ENCODE measurements at places on chromosomes 3 and 15.
A peak's percentile ranks its signal among the peaks of the same experiment; 100 is the strongest.

- no peak for DNase-seq
Measured at GRCh38 chr15:94509259-94509658, 277.9 kb downstream of the MCTP2 start.

- no peak for DNase-seq
Measured at GRCh38 chr15:57692709-57693108, 13.8 kb upstream of the POLR2M start.

DNA sequence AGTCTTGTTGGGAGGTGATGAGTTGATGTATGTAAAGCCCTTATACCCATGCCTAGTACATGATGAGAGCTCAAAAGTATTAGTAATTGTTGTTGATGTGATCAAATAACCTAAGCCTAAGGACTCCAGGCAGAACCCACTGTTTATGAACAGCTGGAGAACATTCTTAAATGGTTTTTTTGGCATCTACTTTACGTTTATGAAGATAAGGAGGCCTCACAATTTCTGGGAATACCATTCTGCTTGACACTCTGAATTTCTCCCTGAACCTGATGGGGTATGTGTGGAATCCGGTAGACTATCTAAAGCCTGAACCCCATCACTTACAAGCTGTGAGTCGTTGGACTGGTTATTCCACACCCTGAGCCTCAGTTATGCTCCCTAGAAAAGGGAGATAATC lies 244.6 kb upstream of the WNT5A start:
- no peak for DNase-seq

DNA sequence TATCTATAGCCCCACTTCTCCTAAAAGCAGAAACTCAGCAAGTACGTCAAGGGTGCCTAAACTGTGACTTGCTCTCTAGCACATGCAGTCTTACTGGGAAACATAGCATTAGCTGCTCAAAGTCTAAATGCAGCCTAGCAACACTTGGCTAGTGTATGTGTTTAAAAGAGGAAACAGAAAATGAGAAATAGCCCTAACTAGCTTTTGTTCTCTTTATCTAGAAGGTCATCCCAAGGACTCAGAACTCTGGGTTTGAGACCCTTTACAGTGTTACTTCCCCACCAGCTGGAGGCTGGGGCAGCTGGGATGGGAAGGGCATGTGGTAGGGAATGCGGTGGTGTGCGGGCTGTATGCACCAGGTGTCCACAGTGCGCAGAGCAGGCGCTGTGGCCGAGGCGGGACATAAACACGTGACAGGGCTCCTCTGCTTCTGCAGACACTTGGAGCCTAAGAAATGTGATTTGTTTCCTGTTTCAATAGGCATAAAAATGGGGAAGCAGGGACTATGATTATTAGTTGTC lies 13.3 kb downstream of the ETV5 start:
- no peak for DNase-seq

- no peak for DNase-seq
Measured at GRCh38 chr15:83108266-83109219, 1.1 kb downstream of the TM6SF1 start.

DNA sequence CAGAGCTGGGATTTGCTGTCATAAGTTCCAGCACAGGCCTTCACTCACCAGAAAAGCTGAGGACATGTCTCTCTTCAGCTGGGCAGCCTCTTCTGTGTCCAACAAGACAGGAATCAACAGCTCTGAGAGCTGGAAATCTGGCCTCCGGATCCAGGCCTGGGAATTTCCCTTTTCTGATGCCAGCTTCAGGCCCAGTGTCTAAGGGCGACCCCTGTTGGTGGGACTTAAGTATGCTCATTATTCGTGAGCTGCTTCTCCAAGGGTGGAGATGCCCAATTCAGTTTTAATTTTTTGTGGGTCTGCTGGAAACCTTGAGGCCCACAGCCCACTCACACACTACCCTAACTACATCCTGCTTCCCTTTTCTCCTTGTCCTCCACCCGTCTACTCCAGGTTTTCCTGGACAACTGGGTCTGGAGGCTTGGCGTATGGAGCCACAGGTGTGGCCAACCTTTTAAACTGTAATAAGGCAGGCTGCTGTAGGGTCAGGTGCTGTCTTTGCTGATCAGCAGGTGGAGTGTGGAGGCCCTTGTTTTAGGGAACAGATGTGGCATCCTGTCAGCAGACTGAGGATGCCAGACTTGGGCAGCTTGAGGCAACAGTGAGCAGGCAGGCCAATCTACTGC lies 2.6 kb upstream of the CEMIP start:
- peak; percentile 75 for DNase-seq

- peak; percentile 82 for DNase-seq
Measured at GRCh38 chr3:146550743-146551510, 6.5 kb upstream of the PLSCR1 start.

DNA sequence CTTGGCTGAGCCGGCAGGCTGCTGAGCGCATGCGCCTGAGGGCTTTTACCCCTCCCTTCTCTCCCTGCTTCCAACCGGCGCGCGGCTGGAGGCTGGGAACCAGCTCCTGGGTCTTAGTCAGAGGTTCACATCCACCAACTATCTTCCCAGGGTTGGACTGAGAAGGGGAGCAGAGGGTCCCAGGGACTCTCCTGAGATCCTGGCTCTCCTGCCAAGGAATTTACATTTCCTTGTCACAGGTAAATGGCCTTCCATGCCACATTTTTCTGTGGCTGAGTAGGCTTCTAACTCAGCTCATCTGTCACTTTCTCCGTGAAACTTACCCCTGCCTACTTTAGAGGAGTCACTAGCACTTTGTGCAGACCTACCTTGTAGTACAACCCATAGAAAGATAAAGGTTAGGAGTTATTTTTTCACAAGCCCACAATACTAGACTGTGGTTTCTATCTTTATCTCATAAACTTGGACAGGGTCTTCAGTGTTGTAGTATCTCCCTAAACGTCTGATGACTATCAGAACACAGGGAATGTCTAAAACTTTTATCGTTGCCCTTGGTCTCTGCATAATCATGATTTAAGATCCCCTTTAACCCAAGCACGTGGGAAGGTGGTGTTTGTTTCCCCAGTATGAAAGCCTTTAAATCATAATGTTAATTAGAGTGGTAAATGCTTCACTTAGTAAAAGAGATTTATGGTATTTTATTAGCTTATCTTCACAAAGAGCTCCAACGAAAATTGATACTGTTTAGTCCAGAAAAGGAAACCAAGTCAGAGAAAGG lies 638 bp upstream of the TBC1D5 start:
- DNase-seq: no peak

GRCh38 chr15:72688697-72689096 lies 2.7 kb downstream of the BBS4 start:
- DNase-seq: no peak

DNA sequence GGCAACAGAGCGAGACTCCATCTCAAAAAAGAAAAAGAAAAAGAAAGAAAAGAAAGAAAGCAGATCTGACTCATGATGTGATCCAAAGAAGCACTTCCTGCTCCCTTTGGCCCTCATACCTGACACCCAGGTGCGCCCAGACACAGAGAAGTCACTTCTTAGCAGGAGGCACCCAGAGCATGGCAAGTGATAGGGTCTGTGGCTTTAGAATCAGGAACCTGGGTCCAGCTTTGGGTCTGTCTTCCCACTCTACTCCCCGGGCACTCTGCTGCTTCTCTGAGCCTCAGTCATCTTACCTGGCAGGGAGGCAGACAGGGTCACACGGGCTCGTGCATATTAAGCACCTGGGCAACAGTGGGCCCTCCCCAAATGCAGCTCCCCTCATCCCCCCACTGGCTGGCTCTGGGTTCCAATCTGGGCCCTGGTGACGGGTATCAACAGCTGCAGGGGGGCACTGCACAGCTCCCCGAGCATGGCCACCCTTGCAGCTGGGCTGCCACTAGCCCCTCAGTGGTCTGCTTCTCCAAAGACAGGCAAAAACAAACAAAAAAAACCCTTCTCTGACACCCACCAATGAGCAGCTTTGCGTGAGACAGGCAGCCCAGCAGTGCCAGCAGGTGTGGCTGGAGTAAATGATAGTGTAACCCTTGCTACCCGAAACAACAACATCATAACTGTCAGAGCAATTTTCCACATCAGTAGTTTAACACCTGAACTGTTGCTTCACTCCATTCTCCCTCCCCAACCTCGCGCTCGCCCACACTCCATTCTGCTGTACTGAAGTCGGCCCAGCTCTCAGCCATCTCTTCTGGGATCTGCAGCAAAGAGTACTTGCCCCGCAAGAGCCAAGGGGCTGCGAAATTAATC lies 99.8 kb downstream of the MEGF11 start:
- DNase-seq: no peak

GRCh38 chr3:120450600-120451271 lies at the start of gene FSTL1:
Gene FSTL1 (minus strand): TSS chr3:120450992. CDS start chr3:120450746, 246 bp downstream.
- no peak for DNase-seq

DNA sequence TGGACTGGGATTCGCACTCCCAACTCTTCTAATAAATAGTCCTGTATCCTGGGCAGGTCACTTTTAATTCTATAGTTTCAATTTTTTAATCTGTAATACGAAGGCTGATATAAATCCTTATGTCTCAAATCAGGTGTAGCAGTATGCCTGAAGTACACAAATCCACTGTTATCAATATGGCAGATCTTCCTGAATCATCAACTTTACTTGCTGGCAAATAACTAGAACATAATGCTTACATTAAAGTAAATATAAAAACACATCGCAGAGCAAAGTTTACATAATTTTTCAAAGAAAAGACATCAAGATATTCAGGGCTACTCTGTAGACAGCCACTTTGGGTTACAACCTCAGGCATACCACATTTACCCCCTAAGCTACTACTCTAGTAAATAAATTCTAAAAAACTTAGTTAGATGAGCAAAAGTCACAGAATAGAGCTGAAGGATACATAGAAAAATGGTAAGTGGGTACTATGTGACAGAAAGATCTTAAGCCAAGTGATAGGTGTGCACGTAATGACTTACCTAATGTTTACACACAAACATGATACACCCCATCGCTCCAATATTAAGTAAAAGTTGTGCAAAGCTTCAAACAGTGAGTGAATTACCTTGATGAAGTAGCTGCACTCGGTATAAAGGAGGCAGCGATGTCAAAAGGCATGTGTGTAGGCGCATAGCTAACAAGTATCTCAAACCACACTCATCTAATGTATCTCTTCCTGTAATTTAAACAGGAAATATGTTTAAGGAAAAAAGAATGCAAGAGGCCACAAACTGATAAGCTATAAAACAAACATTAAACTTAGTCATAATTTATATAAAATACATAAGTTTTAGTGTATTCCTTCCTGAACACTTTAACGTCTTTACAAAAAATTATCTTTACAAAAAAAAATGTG lies 127.9 kb downstream of the DMXL2 start:
- no peak for DNase-seq

DNA sequence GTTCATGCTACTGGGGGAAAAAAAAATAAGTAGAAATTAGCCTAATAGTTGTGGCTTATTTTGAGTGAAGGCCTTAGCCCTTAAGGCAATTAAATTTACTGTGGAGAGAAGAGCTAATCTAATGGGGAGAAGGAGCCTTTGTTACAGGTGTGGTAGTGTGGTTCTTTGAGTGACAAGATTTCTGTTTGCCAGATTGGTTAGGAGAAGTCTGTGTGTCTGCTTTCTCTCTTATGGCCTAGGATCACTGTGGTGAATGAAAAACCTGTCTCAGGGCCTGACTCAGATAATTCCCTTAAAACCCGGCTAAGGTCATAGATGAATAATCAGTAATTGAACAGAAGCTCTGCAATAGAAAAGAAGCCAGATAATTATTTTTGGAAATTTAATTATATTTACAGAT lies 27.0 kb downstream of the OPA1 start:
- no peak for DNase-seq

- peak; percentile 18 for DNase-seq
Measured at GRCh38 chr15:39624806-39625205, 43.9 kb downstream of the THBS1 start.

DNA sequence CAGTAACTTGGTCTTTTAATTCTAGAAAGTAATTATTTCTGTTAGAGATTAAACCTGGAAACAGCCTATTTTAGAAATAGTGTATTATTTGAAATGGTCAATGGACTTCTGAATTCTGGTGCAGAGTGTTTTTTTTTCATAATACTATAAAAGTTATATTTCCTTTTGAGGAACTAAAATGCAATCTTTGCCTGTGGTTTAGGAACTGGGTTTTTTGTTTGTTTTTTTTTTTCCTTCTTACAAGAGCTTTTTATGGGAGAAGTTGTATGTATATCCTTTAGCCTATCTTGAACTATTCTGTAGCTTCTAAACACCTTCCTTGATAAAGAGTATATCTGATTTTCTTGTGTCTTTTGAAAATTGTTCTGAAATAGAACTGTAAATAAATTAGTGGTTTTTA lies 88.3 kb downstream of the ARIH1 start:
- DNase-seq: no peak

DNA sequence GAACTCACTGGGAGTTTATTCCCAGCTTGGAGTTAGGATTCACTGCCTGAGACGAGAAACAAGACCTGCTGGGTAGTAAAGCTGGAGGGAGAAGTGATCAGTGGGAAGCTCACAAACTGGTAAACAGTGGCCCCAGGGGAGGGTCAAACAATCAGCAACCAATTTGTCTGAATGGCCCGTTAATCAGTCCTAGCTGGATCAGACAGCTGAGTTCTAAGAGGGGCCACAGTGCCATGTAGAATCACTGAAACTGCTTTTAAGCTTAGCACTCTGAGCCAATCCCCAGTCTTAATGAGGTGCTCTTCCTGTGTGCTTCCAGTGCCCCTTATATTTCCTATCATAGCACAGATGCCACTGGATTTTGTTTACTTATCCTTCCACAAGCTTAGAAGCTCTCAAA lies 591.7 kb downstream of the RSL24D1 start:
- DNase-seq: no peak

DNA sequence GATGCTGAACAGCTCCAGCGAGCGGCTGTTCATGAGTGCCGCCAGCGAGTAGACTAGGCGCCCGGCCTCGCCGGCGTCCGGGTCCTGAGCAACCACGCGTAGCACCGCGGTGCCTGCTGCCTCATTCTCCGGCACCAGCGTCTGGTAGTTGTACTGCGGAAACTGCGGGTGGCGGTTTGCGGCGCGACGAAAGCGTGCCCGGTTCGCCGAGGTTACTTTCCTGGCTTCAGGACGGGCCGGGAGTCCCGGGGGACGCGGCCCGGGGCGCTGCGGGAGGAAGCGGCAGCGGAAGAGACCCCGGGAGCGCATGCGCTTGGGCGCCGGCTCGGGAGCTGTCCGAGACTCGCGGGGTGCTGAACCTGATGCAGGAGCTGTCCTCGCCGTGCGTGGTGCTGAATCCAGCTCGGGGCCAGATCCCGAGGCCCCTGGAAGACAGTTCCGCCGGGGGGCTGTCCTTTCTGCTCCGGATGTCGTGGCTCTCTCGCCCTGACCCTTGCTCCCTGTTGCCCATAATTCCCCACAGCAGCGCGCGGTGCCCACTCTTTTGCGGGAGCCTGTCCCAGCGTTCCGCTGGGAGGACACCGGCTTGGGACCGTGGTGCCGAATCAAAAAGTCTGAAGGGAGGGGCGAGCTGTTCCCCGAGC lies 1.1 kb downstream of the CELSR3 start:
- DNase-seq: no peak

- DNase-seq: peak; percentile 8
Measured at GRCh38 chr3:33758864-33759263, 39.6 kb upstream of the PDCD6IP start.

GRCh38 chr3:129827765-129828164 lies 65.7 kb downstream of the TMCC1 start:
- no peak for DNase-seq

- no peak for DNase-seq
Measured at GRCh38 chr3:170469151-170470062, 50.7 kb downstream of the CLDN11 start.

GRCh38 chr3:179181993-179182551 lies 33.9 kb downstream of the PIK3CA start:
- DNase-seq: peak; percentile 8

GRCh38 chr3:31321620-31322019 lies 211.1 kb upstream of the STT3B start:
- no peak for DNase-seq

GRCh38 chr3:10169000-10169496 lies 4.3 kb downstream of the IRAK2 start:
- DNase-seq: no peak

Measured in RKO (cell line).